Activated CD4-positive, alpha-beta T cell treated with anti-CD3 and anti-CD28 coated beads for 24 hours (primary cell): ENCODE measurements at places on chromosomes 5 and 9.

- DNase-seq = no peak
These were observed 7.7 kb upstream of the NPM1 start for GRCh38 chr5:171379961-171380360.

- no peak for DNase-seq
These were observed 98.2 kb downstream of the TAF11L14 start for GRCh38 chr5:17732351-17732923.

- DNase-seq = no peak
These were observed 161.2 kb downstream of the ZNF462 start for GRCh38 chr9:107024193-107024592.

DNA sequence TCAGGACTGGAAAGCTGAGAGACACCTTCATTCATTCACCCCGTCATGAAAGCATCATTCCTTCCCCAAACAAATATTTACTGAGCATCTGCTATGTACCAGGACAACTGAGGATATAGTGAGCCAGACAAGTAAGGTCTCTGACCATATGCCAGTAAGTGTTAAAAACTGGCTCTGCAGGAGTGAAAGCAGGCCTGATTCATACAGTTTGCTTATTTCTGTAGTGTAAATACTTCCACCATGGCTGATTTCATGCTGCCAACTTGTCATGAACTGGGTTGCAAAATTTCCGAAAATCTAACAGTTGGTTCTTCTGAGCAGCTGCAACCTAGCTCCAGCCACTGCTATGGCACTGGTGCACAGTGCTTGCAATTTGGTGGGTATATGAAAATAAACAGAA, 68.1 kb downstream of the YIPF5 start:
- DNase-seq = no peak

DNA sequence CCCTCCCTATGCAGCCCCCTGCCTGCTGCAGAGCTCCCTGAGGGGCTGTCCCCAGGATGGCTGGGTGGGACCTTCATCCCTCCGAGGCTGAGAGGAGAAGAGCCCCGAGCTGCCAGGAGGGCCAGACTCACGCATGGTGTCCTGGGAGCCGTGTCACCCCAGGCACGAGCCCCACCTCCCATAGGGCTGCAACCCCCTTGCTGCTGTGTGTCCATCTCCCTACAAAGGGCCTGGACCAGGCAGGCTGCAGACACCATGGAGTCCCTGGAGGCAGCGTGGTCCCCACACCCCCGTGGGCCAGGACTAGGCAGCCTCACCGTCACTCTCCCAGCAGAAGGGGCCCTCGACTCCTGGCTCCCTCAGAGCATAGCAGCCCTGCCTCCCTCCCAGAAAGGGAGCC, 11.2 kb upstream of the SEC16A start:
- DNase-seq = no peak

DNA sequence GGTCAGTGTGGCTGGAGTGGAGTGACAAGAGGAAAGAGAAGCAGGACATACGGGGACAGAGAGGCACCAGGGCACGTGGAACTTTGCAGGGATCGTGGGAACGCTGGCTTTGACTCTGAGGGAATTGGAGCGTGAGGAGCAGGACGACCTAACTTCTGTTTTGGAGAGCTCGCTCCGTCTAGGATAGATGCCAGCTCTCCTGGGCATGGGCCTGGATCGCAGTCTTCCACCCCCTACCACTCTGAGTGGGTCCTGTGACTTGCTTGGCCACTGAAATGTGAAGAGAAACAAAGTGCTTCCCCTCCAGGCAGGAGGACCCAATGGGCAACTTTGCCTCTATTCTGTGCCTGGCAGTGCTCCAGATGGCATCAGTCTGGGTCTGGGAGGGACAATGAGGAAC, 8.7 kb upstream of the SH3PXD2B start:
- no peak for DNase-seq

DNA sequence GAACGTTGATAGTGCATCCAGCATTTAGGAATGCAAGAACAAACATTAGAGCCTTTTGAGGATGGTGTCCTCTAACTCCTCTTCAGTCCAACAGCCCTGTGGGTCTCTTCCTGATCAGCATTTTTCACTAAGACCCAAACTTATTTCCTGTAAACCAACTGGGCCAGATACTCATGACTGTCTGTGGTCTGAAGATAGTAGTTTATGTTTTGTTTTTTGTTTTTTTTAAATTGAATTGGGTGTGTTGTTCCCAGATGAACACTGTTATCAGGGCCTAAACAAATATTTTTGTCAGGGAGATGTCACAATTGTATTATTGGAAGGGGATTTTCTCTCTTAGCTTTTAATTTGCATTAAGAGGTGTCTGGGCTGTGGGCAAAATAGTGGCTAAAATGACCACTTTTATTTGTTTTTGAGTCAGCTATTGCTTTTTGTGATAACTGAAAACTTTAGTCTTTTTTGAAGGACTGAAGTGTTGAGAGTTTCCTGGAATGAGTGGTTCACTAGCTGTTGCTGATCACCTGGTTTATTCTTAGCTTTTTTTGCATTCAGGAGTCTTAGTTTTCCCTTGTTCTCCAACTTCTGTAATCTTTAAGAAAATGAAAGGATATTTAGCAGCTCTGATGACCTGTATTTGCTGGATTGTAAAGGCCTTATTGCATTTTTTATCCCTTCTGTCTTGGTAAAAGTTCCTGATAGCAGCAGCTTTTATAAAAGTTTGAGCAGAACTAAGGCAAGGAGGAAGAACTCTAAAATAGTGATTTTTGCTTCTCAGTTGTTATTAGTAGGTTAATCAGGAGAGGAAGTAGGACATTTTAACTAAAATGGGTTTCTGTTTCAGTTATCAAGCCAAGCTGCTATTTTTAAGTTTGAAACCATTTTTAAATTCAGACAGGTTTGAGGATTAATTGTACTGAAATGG, 5.5 kb downstream of the MAN2A1 start:
- DNase-seq = no peak

DNA sequence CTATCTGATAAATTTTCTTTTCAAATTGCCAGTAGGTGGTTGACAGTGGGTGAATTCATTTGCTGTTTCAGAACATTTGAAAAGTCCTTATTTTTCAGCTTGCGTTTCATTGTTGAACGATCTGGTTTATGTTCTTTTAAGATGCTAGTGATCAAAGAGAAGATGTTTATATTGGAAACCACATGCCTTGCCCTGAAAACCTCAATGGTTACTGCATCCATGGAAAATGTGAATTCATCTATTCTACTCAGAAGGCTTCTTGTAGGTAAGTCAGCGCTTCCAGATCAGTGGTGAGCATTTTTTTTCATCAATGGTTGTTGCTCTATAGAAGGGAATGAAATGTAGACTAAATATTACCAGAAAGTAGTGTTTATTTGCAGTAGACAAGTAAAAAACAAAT, 16.6 kb upstream of the CAVIN4 start:
- DNase-seq = no peak

DNA sequence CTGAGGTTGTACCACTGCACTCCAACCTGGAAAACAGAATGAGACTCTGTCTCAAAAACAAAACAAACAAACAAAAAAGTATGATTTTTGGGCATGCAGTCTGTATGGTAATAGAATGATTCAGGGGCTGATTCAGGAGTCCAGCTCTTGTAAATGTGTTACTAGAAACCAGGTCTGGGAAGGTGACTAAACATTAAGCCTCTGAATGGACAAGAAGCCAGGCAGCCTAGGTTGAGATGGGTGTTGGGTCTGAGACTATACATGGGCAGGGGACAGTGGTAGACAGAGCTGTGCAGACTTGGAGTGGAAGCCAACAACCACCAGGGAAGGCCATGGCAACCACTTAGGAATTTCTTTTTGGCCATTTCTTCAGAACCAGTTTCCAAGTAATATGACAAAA, 64.9 kb upstream of the TLE1 start:
- DNase-seq = no peak

DNA sequence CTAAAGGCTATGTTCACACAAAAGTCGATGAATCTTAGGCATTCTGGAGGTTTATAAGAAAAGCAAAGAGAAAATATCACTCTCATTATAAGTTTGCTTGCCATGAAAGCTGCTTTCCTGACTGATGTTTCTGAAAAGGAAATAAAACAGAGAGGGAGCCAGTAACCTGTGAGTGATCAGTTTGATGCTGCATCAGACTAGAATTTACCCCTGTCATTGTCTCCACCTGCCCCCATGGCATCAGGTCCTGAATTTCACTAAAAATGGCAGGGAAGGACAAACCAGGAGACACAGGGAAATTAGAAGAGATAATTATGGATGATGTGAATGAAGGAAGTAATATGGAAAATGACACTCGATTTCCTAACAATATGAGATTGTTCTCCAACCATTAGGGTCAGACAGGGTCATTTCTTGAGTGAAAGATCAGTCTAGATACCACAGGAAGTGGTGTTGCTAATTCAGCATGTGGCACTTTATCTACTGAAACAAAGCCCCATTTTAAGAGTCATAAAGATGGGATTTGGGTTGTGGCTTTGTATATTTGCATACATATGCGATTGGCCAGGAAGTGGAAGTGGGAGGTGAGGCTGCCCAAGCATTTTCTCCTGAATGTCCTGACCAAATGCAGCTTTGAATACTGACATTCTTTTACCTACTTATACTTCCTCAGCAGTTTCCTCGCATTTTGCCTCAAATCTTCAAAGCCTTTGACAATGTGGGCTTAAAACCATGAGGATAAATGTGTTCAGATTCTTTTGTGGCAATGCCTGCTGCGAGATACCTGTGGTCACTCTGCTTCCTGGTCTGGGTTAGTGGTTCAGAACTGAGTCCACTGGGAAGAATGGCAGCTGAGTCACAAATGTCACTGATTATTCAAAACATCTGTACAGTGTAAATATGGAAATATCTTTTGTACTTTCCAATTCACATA, 29.7 kb downstream of the MEGF10 start:
- no peak for DNase-seq

DNA sequence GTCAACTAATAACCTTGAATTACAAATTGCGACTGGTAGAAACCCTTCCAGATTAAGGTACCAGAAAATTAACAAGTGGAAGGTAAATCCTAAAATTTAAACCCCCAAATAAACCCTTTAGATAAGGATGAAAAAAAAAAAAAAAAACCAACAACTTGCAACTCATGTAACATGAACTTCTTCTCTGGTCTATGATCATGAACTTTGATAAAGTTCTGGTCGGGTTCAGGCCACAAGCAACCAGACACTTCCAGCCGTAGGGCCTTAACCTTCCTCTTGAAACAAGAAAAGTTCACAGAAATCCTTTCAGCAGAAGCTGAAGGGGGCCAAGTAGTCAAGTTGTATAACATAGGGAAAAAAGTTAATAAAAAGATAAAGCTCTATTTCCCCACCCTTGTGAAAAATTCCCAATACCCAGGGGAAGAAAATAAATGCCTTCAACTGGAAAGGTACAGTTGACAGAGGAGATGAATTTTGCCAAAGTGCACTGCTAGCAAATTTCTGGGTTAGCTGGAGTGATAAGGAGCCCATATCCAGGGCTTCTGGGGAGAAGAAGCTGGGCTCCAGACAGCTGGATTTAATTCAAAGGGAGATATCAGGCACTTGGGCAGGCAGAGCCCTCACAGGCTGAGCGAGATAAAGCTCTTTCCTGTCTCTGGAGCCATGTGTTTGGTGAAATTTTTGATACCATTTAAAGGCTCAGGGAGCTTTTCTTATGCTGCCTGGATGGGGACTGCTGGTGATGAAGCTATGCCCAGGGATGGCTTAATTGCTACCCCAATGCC, 234.2 kb upstream of the PANK3 start:
- no peak for DNase-seq

- DNase-seq = no peak
These were observed 649.1 kb downstream of the BNC2 start for GRCh38 chr9:16221366-16221765.

DNA sequence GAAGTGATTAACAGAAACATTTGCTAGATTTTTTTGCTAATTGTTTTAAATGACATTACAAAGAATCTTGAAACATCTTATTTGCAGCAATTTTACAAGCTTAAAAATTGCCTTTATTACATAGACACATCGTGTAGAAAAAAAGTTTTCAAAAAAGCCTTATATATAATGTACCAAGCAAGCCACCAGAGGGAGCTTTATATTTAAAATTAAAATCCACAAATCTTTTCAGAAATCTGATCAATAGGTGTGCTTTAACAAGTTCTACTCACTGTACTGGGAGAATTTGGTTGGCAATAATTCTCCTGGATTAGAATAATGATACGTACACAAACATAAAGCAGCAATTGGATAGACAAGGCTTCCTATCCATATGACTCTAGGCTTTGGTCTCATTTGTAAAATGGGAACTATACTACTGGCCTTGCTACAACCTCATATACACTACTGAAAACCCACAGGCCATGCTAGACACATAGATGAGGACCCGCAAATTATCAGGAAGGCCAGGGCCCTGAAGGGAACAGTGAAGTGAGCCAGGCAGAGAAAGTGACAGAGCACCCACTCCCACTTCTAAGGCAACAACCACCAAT, 4.8 kb downstream of the PSMB7 start:
- no peak for DNase-seq

DNA sequence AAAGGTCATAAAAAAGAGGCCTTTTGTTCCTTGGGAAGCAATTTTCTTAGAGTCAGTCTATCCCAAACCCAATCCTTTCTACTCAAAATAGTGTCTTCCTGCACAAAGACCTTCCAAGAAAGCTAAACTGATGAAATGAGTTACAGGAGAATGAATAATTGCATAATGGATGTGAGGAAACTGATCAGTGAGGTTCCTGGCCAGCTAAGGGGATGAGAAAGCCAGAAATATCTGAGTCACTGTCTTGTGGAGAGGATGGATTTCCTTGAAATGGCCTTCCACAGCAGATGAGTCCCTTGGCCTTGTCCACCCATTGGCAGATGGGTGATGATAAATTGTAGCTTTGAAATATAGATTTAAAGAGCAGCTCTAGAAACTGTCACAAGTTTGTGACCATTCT, 756.1 kb downstream of the DNAH5 start:
- no peak for DNase-seq

DNA sequence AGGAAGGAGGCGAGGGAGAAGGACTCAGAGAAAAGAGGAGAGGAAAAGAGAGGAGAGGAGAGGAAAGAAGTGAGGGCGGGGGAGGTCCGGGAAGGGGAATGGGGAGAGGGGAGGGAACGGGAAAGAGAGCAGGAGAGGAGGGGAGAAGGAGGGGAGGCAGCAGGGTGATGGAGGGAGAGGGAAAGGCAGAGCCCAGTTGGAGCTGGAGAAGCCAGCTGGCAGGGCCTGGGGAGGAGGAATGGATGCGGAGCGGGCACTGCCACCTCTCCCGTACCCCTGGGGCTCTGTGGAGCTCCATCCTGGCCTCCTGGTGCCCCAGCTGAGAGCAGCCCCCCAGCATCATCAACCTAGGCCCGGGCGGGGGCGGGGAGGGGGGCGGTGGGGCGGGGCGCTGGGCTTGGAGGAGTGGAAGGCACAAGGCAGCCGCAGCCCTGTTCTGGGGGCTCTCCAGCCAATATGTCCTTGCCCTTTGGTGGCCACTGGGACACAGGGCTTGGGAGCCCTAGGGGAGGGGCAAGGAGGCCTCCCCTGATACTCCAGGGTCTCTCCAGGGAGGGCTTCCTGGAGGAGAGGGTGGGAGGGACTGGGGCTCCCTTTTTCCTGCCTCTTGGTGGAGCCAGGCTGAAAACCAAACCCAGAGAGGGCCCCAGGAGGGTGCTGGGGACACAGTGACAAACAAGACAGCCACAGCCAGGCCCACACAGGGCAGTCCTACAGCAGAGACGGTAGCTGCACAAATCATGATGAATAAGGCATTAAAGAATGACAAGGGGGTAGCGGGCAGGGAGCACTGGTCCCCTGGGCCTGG, 123.7 kb downstream of the C9orf50 start:
- DNase-seq = no peak
